ENCODE measurements at places on chromosomes 5 and 9.

DNA sequence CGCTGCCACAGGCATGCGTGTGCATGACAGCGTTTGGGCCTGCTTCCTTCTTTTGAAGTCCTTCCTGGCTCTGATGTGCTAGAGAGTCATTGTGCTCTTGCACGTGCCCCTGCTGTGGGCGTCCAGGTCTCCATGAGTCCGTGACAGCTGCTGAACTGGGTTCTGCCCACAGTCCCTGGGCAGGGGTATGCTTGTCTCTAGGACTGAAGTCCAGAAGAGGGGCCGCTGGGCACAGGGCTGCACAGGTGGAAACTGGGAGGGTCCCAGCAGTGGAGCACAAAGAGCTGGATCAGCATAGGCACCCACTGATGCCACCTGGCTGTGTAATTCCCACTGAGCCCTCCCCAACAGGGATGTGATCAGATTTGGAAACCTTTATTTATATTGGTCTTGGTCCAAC is 169.4 kb downstream of the IRX2 start:
- DNase-seq = no peak

DNA sequence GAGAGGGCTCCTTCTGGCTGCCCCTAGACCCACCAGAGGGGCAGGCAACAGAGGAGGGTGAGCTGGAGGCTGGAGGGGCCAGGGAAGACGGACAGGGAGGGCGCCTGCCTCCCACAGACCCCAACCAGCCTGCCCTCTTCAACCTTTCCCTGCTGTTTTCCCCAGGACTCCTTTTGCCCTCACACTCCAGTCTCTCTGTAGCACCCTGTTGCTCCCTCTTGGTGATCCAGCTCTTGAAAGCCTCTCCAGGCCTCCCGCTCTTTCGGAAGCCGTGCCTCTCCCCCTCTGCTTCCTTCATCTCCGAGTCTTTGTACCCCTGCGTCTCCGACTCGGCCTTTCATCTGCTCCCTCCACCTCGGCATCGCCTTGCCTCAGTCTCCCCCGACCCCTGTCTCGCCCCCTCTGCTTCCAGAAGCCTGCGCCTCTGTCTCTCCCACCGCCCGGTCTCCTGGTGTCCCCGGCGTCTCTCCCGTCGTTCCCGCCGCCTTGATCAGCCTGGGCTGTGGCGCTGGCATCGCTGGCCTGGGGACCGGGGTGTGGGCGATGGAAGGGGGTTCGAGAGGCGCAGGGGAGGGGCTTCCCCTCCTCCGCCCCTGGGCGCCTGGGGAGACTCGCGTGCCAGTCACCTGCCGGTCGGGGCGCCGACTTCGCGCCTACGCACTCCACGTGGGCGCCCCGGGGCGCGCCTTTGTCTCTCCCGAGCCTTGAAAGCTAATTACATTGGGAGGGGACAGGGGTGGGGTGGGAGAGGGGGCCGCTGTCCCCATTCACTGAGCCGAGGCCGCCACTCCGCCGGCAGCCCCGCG is 5.3 kb upstream of the PRDM12 start:
- DNase-seq = no peak

DNA sequence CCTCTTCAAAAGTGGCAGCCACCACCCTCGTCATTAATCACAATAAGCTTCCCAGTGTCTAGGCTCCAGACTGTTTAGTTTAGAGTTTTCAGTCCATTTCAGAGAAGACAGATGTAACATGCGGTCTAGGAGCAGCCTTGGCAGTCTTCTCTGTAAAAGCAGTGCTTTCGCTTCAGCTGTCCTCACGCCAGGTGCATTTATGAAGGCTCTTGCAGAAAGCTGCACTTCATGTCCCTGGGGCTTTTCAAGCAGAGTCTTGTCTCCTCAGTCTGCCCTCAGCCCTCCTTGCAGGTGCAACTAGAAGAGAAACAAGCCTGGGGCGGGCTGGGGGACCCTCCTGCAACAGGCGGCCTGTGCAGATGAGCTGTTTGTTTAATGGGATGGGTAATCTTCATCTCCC is 281.9 kb downstream of the DRD1 start:
- no peak for DNase-seq

GRCh38 chr5:62346748-62347147 is 40.7 kb downstream of the KIF2A start:
- no peak for DNase-seq

DNA sequence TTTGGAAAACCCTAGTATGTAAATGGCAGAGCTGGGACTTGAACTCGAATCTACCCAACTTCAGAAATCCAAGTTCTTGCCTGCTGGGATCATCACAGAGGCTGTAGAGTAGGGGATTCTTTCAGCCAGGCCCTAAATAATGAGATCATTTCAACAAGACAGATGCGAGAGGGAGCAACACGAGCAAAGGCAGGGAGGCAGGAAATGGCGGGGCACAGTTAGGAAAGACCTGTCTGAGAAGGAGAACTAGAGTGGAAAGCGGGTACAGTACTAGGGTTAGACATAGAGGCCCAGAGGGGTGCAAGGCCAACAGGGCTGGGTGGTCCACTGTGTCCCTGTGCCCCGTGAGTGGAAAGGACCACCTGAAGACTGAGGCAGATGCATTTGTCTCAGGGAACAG is 46.1 kb downstream of the MVB12B start:
- no peak for DNase-seq

- DNase-seq = no peak
Observed at GRCh38 chr9:135962696-135963307, 1.6 kb upstream of the UBAC1 start.

DNA sequence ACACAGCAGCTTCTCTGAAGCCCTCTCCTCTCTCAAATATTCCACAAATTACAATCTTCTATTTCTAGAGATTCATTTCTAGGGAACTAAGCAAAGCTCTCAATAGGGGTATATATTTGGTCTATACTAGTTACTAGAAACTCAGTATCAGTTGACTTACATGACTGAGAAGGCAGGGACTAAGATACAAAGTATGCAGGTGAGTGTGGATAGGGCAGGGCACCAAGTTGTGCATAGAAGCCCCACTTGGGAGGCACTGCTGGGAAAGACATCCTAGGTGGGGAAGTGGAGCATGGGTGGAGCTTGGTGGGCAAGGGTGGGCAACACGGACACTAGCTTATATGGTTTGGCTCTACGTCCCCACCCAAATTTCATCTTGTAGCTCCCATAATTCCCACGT is 148.1 kb upstream of the RASA1 start:
- DNase-seq = no peak

GRCh38 chr5:151005187-151005949 is 15.0 kb upstream of the GPX3 start:
- no peak for DNase-seq

DNA sequence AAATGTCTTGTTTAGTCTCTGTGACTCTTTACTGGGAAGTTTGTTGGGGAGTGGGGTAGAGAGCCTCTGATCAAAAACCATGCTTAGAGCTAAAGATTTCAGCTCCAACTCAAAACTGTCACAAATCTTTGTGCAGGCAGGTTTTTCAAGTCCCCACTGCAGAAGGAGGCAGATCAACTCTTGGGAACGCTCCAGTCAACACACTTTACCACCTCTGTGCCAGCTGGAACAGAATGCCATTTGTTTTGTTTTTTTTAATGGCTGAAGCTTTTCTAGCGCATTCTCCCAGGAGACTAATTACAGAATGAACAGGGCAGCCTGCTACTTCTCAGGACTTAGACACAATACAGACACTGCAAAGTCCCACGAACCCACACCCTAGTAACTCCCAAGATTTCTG is 17.9 kb upstream of the LHX6 start:
- DNase-seq = no peak

DNA sequence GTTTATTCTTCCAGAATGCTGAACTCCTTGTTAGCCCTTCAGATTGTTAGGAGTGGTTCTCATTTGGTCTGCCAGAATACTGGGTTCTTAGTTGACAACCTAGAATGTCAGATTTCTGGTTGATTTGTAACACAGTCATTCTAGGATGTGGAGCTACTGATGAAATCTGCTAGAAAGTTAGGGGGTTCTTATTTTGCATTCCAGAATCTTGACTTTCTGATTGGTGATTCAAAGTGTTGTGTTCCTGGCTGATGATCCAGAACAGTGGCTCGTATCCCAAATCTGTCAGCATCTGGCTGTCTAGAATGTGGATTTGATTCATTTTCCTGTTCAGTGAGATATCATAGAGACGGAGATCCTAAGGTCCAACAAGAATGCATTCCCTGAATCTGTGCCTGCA is 21.9 kb downstream of the PTGS1 start:
- DNase-seq = no peak

DNA sequence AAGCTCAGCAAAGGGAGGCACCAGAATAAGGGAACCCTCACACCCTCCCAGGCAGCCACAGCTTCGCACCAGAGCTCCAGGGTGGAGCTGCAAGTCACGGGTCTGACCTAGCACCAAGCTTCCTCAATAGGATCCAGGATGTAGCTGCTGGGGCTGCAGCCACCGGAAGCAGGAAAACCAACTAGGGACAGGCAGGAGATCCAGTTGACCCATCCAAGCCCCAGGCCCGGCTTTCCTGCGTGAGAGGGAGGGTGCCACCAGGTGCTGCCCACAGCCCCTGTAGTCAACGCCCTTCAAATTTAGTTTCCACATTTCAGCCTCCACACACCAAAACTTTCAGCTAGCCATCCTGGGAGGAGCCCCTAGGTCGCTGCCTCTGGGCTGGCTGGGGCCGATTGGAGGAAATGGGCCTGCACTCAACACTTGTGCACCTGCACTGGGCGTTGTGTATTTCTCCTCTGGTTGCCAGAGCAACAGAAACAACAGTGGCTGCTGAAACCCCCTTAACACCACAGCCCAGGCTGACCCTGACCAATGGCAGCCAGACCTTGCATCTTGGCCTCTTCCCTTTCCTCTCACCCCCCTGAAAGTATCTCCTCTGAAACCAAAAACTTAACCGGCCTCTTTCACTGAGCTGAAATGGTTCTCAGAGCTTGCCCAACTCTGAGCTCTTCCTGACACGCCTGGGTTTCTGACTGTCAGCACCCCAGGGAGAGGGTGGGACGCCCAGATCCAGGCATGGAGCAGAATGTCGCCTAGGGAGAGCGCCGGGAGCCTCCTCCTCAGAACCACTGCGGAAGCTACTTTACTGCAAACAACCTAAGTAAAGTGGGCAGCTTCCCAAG is 226.5 kb upstream of the MAP3K1 start:
- no peak for DNase-seq

DNA sequence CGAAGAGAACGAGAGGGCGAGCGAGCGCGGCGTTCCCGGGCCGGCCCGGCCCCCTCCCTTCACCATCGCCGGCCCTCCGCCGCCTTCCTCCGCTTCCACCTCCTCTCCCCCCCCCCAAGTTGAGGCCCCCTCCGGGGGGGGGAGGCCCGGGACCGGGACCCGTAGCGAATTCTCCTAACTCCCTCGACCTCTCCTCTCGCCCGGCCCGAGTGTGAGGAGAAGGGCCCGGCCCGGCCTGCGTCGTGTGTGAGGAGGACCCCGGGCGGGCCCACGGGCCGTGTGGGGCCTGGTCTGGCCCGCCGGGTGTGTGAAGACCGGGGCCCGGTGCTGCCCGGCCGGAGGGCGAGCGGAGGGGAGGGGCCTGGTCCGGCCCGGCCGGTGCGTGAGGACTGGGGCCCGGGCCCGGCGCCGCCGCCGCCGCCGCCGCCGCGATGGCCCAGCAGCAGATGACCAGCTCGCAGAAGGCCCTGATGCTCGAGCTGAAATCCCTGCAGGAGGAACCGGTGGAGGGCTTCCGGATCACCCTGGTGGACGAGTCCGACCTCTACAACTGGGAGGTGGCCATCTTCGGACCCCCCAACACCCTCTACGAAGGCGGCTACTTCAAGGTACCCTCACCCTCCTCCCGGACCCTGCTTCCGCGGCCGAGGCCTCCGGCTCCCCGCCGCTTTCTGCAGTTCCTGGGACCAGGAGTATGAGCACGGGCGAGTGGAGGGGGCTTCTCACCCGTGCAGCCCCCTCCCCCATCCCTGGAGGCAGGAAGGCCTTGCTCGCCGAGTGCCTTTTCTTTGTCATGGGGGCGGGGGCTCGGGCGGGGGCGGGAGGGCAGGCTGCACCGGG is 587 bp downstream of the UBE2R2 start:
- peak; percentile 13 for DNase-seq

GRCh38 chr5:146890066-146890465 is 11.5 kb upstream of the PPP2R2B start:
- no peak for DNase-seq

- no peak for DNase-seq
Observed at GRCh38 chr5:95883185-95884016, 60.9 kb upstream of the GLRX start.

GRCh38 chr5:110917161-110917875 is 154.2 kb upstream of the TSLP start:
- DNase-seq = no peak

DNA sequence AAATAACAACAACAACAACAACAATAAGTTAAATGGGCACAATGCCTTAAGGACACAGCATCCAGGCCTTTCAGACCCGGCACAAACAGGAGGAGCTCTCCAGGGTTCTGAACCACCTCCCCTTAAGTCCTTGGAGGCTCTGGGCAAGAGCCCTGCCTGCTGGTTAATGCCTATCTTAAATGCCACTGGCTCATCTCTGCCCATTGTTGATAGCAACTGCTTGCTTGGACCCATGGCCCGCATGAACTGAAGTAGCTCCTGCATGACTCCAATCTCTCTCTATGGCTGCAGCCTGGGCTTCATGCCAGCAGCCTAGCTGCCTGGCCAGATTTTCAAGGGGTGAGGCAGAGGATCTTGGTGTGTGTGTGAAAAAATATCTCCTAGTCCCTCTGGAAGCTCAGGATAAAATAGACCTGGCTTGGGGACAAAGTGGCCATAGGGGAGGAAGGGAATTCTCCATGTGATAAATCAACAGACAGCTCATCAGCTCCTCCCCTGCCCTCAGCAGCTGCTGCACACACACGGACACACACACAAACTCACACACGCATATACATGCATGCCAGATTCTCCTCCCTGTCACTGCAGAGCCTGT is 27.4 kb downstream of the FAM219A start:
- no peak for DNase-seq

GRCh38 chr5:142065273-142065672 is 43.3 kb upstream of the NDFIP1 start:
- no peak for DNase-seq

DNA sequence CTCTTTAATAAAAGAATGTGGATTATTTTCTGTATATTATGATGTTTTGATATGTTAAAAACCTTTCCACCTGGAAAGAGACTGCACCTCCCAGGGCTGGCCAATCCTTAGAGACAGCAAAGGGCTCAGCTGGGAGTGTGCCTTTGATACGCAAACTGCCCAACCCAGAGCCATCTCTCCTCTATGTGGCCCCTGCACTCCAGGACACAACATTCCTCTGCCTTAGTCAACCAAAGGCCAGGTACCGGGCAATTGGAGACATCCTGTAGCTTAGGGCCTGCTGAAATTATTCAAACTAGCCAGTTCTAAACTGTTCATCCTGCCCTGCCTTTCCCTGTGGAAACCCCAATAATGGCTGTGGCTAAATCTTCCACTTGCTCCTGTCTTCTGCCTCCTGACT is 5.0 kb upstream of the HSPB3 start:
- DNase-seq = no peak

DNA sequence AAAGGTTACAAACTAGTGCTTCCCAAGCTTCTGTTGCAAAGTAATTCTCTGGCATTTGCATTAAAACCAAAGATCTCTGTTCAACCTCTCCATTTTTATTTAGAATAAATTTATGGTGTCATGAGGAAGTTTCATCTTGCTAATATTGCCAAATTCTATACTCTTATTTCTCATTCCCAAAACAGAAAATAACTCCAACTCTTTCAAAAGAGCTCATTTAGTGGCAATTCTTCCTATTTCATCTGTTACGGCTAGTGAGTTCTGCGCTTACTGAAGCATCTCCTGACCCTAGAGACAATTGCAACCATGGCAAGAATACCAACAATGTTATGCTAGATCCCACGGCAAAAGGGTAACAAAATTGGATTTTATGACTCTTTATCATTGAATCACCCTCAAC is 97.0 kb downstream of the HINT1 start:
- DNase-seq = no peak

- no peak for DNase-seq
Observed at GRCh38 chr9:90092508-90092907, 487.7 kb downstream of the GADD45G start.

All from stimulated activated CD8-positive, alpha-beta memory T cell treated with anti-CD3 and anti-CD28 coated beads, Interleukin-7, amount 100 ng/mL, for 1 hour (primary cell).